Foreskin keratinocyte (primary cell): ENCODE measurements at places on chromosomes 2 and 18.

DNA sequence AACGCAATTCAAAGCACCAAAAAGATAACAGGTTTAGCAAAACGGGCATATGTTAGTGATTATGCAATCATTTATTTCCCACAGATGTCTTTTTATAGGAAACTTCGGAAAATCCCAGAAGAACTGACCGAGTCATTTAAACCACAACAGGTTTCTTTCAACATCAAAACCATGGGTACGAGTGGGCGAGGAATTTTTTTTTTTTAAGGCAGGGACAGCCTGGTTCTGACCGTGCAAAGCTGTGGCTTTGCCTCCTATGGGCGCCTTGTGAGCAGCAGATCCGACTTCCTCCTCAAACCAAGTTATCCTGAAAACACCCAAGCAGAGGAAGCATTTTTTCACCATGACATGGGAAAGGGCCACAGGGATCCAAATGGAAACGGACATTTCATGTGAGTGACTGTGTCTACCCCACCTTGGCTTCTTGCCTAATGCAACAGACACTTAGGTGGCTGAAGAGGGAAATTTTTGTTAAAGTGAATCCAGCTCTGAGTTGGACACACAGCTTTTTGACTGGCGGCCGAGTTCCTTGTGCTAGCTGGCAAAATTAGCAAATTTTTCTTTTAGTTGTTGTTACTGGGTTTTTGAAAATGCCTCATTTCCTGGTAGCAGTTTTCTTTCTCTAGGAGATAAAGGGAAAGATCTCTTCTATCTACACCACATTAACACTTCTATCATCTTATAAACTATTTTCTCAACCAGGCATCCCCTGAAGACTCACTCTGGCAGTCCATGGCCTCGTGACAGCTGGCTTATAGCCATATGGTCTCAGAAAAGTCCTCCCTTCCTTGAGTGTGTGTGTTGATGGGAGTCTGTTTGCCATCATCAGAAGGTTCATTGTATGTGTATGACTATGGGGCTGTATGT lies 487.4 kb upstream of the ZEB2 start:
- DNase-seq, result peak; percentile 94

DNA sequence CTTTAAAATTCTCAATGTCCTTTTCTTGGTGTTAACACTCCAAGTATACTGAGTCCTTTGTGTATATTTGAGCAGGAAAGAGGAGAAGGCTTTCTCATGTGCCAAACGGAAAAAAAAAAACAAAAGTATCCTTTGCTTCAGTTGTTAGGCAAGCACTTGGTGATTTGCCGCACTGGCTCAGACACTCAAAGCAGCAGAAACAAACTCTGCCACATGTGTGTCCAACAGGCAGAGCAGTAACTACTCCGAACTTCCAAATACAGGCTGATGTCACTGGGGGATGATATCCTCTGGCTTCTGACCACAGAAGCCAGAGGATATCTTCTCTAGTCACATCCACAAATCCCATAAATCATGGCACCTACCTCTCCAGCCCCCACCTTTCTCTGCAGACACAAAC lies 108.0 kb upstream of the SALL3 start:
- no peak for DNase-seq

DNA sequence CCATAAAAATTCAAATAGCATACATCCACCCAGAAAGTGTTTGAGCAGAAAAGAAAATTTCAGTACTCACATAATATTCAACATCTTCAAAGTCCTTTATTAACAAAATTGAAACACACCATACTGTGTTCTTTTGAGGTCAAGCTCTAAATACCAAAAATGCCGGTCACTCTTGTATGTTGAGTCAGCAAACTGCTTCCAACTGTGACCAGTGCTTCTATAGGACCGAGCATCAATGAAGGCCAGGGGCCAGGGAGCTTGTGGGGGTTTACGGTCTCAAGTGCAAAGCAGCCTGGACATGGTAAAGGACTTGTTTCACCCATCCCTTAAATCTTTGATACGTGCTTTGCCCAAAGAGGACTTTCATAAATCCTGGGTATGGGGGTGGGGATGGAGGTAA lies 112.7 kb upstream of the REV1 start:
- DNase-seq, result no peak

DNA sequence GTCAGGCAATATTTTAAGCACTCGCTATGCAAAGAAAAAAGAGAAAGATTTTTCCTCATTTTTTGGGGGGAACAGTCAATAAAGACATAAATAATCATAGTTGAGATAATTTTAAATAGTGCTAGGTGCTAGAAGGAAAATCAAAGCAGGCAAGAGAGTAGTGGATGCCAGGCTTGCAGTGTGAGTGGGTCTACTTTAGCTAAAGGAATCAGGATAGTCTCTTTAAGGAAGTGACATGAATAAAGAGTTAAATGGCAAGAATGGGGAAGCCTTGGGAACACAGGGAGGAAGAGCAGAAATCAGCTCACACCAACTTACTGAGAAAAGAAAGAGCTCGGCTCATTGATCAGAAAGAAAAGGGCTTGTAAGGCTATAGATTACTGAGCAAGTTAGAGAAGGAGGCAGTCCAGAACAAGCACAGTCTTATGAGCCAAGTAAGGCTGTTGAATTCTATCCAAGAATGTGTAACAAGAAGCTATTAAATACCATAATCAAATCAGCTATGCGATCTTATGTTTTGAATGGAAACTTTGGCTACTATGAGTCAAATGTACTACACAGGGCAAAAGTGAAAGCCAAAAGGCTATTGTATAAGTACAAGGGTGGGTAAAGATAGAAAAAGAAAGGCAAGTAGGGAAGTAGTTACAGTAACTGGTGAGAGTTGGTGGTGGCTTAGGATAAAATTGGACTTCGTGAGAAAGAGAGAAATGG lies 833.8 kb upstream of the PIK3C3 start:
- DNase-seq, result peak; percentile 70

DNA sequence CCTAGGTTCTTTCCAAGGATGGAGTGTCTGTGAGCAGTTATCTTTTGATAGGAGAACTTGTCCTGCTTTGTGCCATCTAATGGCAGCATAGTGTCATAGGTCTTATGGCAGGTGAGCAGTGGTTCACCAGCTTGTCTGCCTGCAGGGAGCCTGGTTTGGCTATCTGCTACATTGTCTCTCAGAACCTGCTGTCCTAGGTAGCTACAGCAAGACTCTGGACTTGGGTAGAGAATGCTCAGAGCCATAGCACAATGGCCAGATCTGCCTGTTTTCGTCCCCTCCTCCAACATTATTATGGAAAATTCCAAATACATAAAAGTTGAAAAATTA lies 28.3 kb downstream of the AGFG1 start:
- no peak for DNase-seq

GRCh38 chr2:120243211-120243610 lies 9.4 kb upstream of the RALB start:
- no peak for DNase-seq

DNA sequence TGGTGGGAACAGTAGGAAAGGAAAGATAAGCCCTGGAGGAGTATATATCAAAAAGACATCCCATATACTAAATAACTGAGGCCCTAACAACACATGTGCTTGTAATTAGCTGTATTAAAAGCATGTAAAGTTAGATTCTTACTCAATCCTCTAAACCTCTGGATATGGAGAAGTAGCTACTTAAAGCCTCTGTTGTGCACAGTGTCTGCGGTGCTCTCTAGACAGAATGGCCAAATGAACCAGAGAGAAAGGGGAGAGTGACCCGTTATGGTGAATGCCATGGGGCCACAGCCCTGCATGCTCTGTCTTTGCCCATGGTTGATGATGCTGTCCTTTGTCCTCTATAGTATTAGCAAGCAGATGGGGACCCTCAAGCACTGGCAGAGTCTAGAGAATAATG lies 104.4 kb upstream of the SLC8A1 start:
- DNase-seq, result no peak

DNA sequence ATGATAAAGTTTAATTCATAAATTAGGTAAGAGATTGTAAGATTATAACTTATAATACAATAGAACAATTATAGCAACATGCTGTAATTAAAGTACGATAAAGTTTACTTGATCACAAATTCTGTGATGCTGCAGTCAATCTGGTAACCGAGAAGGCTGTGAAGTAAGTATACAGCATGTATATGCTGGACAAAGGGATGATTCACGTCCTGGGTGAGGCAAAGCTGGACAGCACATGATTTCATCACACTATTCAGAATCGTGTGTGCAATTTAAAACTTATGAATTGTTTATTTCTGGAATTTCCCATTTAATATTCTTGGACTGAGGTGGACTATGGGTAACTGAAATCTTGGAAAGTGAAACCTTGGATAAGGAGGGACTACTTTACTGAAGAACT lies 522.2 kb upstream of the CNTNAP5 start:
- peak; percentile 88 for DNase-seq

DNA sequence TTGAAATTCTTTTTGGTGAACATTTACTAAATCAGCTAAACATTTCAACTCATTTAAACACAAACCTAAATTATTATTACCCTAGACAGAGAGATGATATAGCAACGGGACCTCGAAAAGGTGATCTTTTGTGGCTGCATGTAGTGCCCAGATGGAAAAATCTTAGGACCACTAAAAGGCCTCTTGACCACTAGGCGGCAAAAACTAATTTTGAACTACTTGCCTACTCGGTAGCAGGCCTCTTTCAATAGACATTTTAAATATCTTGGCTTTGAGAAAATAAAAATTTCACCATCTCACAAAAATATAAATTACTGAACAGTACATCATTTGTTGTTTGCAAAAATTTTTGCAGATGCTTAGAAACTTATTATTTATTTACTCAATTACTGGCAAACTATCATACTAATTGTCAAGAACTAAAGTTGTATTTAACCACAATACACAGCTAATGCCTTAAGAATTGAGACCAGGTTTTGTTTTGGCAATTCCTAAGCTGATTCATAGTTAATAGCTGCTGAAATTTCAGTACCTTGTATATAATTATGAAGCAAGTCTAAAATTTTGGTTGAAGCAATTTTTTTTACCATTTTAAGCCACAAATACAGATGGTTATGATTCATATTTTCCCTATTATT lies 9.4 kb downstream of the COL3A1 start:
- DNase-seq, result no peak

DNA sequence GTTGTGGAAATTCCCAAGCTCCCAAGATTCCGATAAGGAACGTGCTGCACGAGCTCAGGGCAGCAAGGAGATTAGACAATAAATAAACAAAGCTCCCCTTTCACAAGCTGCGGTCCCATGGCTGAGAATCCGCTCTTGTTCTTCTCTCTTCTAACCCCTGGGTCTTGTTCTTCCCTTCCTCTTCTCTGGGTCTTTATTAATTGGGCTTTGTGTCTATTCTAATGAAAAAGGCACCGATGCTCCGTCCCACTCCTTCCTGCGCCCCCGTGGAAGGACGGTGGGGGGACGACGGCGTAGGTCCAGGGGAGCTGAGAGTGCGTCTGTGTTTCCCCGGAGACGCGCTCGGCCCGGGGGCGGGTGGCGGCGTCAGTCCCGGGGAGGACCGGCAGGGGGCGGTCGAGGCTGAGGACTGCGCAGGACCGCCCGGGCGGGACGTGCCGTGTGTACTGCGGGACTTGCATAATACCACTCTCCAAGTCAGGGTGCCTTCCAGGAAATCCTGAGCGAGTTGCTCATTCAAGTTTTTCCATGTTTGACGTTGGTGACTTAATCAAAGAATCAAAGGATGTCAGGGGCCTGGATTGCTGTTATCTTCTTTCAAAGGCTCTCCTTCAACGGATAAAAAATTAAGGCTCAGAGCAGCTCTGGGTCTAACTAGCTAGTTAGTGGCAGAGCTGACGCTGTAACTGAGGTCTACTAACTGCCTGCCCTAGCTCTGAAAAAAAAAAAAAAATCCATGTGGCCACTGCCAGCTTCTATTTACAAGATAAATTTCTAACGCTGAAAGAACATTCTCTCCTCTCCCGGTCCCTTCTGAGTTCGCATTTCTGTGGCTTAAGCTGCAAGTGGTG lies 321.4 kb downstream of the TGIF1 start:
- peak; percentile 76 for DNase-seq

GRCh38 chr2:21002814-21003192 lies 41.1 kb downstream of the APOB start:
- no peak for DNase-seq

DNA sequence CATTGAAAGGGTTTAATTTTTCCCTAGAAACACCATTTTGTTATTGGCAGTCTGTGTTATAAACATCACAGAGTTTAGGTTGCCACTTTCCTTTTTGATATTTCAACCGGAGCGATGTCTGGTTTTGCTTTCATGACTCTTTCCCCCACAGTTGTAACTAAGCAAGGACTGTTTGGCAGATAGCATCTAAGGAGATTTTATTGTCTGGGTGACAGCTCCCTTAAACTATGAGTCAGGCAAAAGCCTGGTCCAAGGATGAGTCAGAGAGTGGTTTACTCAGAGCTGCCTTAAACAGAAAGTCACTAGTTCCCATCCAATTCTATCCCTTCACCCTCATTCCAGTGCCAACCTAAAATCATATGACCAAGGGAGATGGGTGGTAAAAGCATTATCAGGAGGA lies 341.6 kb upstream of the VWC2L start:
- DNase-seq, result peak; percentile 92

GRCh38 chr2:219494952-219495530 lies 3.6 kb upstream of the GMPPA start:
- DNase-seq, result no peak

- no peak for DNase-seq
These were observed 27.6 kb downstream of the BCL11A start for GRCh38 chr2:60525899-60526298.

DNA sequence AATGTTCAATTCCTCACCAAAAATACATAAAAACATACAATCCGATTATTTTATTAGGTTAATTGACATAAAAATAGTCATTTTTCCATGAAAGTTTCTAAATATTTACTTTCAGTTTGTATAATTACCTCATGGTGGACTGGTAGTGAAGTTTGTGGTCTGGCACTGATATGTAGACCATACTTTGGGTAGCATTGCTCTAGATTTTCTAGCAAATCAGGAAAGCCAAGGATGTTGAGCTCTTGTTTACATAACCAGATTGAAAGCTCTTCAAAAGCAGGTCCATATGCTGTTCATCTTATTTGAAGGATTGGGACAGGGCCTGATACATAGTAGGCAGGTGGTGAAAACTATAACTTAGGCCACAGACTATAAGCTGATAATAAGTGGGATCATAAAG lies 61.8 kb downstream of the COMMD1 start:
- DNase-seq, result no peak

DNA sequence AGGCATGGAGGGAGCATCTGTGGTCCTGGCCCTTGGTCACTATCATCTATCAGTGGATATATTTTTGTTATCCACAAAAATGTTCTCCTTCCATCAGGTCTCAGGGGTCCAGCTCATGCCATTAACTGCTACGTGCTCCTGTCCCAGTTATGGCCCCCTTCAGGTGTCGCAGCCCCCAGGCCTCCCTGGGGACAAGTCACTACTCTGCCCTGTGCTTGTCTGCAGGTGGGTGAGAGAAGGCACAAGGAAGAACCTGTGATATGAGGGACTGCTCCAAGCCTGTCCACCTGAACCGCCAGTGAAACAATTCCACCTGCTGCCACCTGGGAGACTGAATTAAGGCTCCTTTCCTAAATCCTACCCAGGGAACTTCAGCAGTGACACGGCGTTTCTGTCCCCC lies 229.6 kb upstream of the ID2 start:
- DNase-seq, result no peak
